ENCODE measurements at places on chromosomes 2 and 18. TPM values are rescaled to one million over a fixed set of nuclear protein-coding genes. Genes with fewer than 3 reads are reported as not detected.

Gene ALPG
- total RNA-seq = not detected

Gene ASAP2
- 12.1 TPM for total RNA-seq

Gene MLPH
- total RNA-seq = 0.22 TPM

Gene CD8A
- 0.09 TPM for total RNA-seq

Gene TRIM54
- 56.0 TPM for total RNA-seq

Gene MEP1B
- total RNA-seq = 0.18 TPM

Gene PARD3B
- 15.3 TPM for total RNA-seq

Gene G6PC2
- total RNA-seq = not detected

Gene ERICH2
- total RNA-seq = 0.35 TPM

- peaks cover 2% of the 10 kb centered on the region for H3K36me3 ChIP-seq
- no peak for DNase-seq
- no peak overlapping the region for H3K4me3 ChIP-seq
- H3K27me3 ChIP-seq = no peaks in the 10 kb centered on the region
- no peak overlapping the region for H3K27ac ChIP-seq
These were observed 111.6 kb downstream of the ZNF521 start for GRCh38 chr18:25240420-25240770.

- H3K4me3 ChIP-seq = no peak overlapping the region
- H3K36me3 ChIP-seq = no peaks in the 10 kb centered on the region
- H3K27ac ChIP-seq = no peak overlapping the region
- H3K4me1 ChIP-seq = no peaks in the 10 kb centered on the region
- no peak for DNase-seq
These were observed 346.7 kb upstream of the SLC14A2 start for GRCh38 chr18:45268583-45268982.

- no peaks in the 10 kb centered on the region for H3K4me1 ChIP-seq
- H3K27ac ChIP-seq = no peak overlapping the region
- H3K4me3 ChIP-seq = no peak overlapping the region
- H3K27me3 ChIP-seq = peaks cover 3% of the 10 kb centered on the region
- H3K36me3 ChIP-seq = no peaks in the 10 kb centered on the region
These were observed 42.5 kb upstream of the ZNF519 start for GRCh38 chr18:14174706-14175085.

GRCh38 chr2:185433824-185434223 lies 304.8 kb upstream of the FSIP2 start:
- no peaks in the 10 kb centered on the region for H3K36me3 ChIP-seq
- H3K4me3 ChIP-seq = no peak overlapping the region
- no peaks in the 10 kb centered on the region for H3K27me3 ChIP-seq
- no peak overlapping the region for H3K27ac ChIP-seq
- no peaks in the 10 kb centered on the region for H3K4me1 ChIP-seq

GRCh38 chr2:25567406-25567805 lies 106.0 kb downstream of the DTNB start:
- peak; percentile 54 for DNase-seq
- H3K4me1 ChIP-seq = peaks cover 3% of the 10 kb centered on the region
- H3K4me3 ChIP-seq = no peak overlapping the region
- no peaks in the 10 kb centered on the region for H3K36me3 ChIP-seq
- H3K27me3 ChIP-seq = no peaks in the 10 kb centered on the region
- no peak overlapping the region for H3K27ac ChIP-seq

- peaks cover 19% of the 10 kb centered on the region for H3K4me1 ChIP-seq
- no peaks in the 10 kb centered on the region for H3K36me3 ChIP-seq
- peak; percentile 59 for DNase-seq
- H3K27me3 ChIP-seq = peaks cover 35% of the 10 kb centered on the region
These were observed 17.0 kb upstream of the CD8A start for GRCh38 chr2:86807468-86808275.

- H3K27ac ChIP-seq = peak overlapping the region; percentile 99
- H3K27me3 ChIP-seq = no peaks in the 10 kb centered on the region
- H3K4me1 ChIP-seq = peaks cover 21% of the 10 kb centered on the region
- H3K4me3 ChIP-seq = peak overlapping the region; percentile 80
- DNase-seq = peak; percentile 64
These were observed 552 bp downstream of the CNPPD1 start for GRCh38 chr2:219175928-219176817.

DNA sequence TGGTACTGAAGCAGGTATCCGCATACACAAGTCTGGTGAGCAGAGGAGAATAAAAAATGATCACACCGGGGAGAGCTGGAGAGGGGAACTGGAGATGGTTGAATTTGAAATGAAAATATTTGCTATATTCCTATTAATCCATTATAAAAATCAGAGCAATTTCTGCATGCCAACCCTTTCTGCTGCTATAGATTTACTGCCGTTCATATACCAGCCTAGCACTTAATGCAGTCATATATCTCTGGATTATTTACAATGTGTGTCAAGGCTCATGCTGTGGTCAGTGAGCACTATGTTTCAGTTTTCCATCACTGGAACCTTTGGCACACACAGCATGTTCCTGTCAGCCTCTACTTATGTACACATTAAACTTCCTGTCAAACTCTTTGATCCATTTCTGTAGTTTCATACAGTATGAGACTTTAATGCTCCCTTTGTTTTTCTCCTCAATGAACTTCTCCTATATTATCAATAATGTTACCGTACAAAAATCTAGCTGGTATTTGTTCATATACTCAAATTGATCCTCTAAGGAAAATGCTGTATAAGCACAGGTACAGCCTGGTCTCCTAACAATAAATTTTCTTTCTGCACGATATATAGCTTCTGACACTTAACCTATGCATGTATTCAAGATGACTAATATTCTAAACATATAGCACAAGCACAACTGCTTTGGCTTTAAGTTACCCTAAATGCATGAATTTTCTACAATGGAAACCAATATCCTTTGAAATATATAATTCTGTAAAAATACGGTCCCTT lies 36.7 kb downstream of the FANCL start:
- H3K27ac ChIP-seq = no peak overlapping the region
- no peak overlapping the region for H3K4me3 ChIP-seq
- no peaks in the 10 kb centered on the region for H3K36me3 ChIP-seq

GRCh38 chr2:216339456-216340279 lies 32.6 kb downstream of the MARCHF4 start:
- H3K27me3 ChIP-seq = no peaks in the 10 kb centered on the region
- no peak overlapping the region for H3K4me3 ChIP-seq
- no peak overlapping the region for H3K27ac ChIP-seq
- DNase-seq = peak; percentile 77
- H3K4me1 ChIP-seq = peaks cover 21% of the 10 kb centered on the region
- H3K36me3 ChIP-seq = no peaks in the 10 kb centered on the region

DNA sequence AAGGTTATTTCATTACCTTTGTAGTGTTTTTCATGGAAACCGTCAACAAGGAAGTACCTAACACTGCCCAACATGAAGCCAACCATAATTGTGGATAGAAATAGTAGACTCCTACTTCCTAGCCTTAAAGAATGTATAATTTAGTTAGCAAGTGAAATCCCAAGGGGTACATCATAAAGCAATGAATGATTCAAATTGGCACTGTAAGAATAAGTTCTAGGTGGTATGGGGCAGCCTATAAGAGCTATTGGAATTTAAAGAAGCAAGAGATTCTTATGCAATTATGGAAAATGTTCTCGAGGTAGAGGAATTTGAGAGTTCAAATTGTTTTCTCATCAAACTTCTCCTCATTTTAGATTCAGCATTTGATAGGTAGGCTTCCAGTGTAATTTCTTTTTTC lies 157.9 kb downstream of the FMNL2 start:
- peaks cover 22% of the 10 kb centered on the region for H3K4me1 ChIP-seq
- no peak overlapping the region for H3K4me3 ChIP-seq
- H3K36me3 ChIP-seq = no peaks in the 10 kb centered on the region
- DNase-seq = peak; percentile 21

- H3K4me1 ChIP-seq = peaks cover 7% of the 10 kb centered on the region
- no peak overlapping the region for H3K4me3 ChIP-seq
- H3K27ac ChIP-seq = no peak overlapping the region
- no peaks in the 10 kb centered on the region for H3K27me3 ChIP-seq
- peaks cover 31% of the 10 kb centered on the region for H3K36me3 ChIP-seq
- no peak for DNase-seq
These were observed 3.7 kb downstream of the EEF1B2 start for GRCh38 chr2:206163251-206163880.

- no peak overlapping the region for H3K27ac ChIP-seq
- no peak for DNase-seq
- H3K4me1 ChIP-seq = peaks cover 5% of the 10 kb centered on the region
- H3K27me3 ChIP-seq = no peaks in the 10 kb centered on the region
These were observed 27.5 kb upstream of the FAHD2A start for GRCh38 chr2:95374921-95375471.

DNA sequence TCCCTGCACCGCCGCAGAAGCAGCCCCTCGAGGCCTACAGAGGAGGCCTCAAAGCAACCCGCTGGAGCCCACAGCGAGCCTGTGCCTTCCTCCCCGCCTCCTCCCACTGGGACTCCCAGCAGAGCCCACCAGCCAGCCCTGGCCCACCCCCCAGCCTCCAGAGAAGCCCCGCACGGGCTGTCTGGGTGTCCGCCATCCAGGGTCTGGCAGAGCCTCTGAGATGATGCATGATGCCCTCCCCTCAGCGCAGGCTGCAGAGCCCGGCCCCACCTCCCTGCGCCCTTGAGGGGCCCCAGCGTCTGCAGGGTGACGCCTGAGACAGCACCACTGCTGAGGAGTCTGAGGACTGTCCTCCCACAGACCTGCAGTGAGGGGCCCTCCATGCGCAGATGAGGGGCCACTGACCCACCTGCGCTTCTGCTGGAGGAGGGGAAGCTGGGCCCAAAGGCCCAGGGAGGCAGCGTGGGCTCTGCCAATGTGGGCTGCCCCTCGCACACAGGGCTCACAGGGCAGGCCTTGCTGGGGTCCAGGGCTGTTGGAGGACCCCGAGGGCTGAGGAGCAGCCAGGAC lies 31.2 kb downstream of the GPC1 start:
- H3K36me3 ChIP-seq = peaks cover 44% of the 10 kb centered on the region
- H3K27ac ChIP-seq = no peak overlapping the region
- no peak overlapping the region for H3K4me3 ChIP-seq

DNA sequence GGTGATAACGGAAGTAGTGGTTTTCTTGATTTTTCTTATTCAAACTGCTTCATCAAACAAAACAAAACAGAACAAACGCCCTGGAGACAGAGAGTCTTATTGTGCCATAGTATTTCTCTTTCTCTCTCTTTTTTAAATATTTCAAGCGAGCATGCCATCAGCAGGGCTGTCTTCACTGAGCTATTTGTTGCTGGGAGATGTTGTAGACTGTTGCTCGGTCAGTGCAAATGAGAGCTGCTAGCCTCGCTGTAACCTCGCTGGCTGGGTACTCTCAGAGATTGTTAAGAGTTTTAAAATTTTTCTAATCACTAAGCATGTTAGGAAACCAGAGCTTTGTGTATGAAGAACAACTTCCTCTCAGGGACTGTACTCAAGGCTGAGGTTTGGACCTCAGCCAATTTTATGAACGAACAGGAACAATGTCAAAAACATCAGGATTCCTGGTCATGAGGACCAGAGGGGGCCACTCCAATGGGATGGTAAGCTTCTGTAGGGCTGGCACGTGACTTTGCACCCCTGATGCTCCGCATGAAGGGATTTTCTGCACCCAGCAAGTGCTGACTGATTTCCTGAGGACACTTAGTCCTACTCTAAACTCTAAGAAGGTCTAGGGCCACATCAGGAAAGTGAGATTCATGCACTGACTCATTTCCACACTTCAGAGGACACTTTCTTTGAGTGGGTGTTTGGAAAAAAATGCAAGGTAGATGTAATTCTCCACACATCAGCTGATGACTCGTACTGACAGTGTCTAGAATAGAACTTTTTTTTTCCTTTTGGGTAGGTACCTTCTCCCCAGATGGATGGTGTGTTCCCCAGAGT lies 59.8 kb upstream of the IL1R1 start:
- H3K36me3 ChIP-seq = no peaks in the 10 kb centered on the region
- no peak overlapping the region for H3K4me3 ChIP-seq
- peak overlapping the region; percentile 23 for H3K27ac ChIP-seq
- DNase-seq = peak; percentile 83

GRCh38 chr2:25701801-25702200 lies 28.4 kb upstream of the DTNB start:
- peaks cover 6% of the 10 kb centered on the region for H3K4me1 ChIP-seq
- no peak for DNase-seq
- H3K36me3 ChIP-seq = no peaks in the 10 kb centered on the region
- no peak overlapping the region for H3K27ac ChIP-seq
- H3K4me3 ChIP-seq = no peak overlapping the region
- H3K27me3 ChIP-seq = peaks cover 8% of the 10 kb centered on the region

GRCh38 chr2:31372097-31372496 lies 42.4 kb downstream of the XDH start:
- no peaks in the 10 kb centered on the region for H3K27me3 ChIP-seq
- no peak overlapping the region for H3K27ac ChIP-seq
- no peaks in the 10 kb centered on the region for H3K4me1 ChIP-seq
- no peak overlapping the region for H3K4me3 ChIP-seq
- no peaks in the 10 kb centered on the region for H3K36me3 ChIP-seq

DNA sequence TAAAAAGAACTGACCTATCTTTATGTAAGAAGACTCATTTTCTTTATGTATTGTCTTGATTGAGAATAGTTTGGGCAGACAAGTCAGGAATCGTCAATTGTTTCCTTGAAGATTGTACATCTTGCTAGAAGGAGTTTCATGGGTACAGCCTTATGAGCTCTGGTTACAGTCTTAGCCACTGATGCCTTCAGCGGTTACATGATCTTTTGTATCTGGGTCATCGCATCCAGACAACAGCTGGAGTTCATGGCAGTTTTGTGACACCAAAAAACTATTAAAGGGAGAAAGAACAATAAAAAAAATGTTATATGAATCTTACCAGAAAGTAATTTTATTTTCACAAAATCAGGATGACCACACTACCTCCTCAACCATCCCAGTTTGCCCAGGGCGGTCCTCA lies 520.5 kb upstream of the CDH7 start:
- H3K27me3 ChIP-seq = no peaks in the 10 kb centered on the region
- no peak overlapping the region for H3K4me3 ChIP-seq
- no peak overlapping the region for H3K27ac ChIP-seq
- no peaks in the 10 kb centered on the region for H3K4me1 ChIP-seq

- no peak for DNase-seq
- H3K27ac ChIP-seq = no peak overlapping the region
- H3K4me3 ChIP-seq = no peak overlapping the region
- no peaks in the 10 kb centered on the region for H3K27me3 ChIP-seq
These were observed 467.2 kb downstream of the NRXN1 start for GRCh38 chr2:50564766-50565165.

DNA sequence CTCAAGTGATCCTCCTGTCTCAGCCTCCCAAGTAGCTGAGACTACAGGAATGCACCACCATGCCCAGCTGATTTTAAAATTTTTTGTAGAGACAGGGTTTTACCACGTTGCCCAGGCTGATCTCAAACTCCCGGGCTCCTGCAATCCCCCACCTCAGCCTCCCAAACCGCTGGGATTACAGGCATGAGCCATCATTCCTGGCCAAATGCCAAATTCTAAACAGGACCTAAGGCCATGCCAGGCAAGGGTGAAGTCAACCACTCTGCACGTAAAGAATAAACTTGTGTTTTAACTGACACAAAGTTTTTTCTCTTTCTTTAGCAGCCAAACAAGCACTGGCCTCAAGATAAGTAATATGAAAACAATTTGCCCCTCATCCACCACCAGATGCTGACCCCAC lies 37.4 kb upstream of the SATB2 start:
- no peak overlapping the region for H3K27ac ChIP-seq
- no peaks in the 10 kb centered on the region for H3K4me1 ChIP-seq
- H3K4me3 ChIP-seq = no peak overlapping the region
- DNase-seq = no peak

- H3K4me3 ChIP-seq = no peak overlapping the region
- H3K27ac ChIP-seq = no peak overlapping the region
- H3K36me3 ChIP-seq = peaks cover 34% of the 10 kb centered on the region
These were observed 128.6 kb downstream of the BIRC6 start for GRCh38 chr2:32485399-32485798.

GRCh38 chr2:175025233-175025632 lies 20.1 kb upstream of the CHN1 start:
- H3K4me3 ChIP-seq = no peak overlapping the region
- no peaks in the 10 kb centered on the region for H3K27me3 ChIP-seq

GRCh38 chr2:233853883-233854240 lies 473 bp downstream of the HJURP start:
- DNase-seq = no peak
- peak overlapping the region; percentile 93 for H3K4me3 ChIP-seq
- no peaks in the 10 kb centered on the region for H3K27me3 ChIP-seq
- no peak overlapping the region for H3K27ac ChIP-seq
- peaks cover 15% of the 10 kb centered on the region for H3K4me1 ChIP-seq
- peaks cover 25% of the 10 kb centered on the region for H3K36me3 ChIP-seq
